ENCODE measurements at places on chromosomes 4 and X.

DNA sequence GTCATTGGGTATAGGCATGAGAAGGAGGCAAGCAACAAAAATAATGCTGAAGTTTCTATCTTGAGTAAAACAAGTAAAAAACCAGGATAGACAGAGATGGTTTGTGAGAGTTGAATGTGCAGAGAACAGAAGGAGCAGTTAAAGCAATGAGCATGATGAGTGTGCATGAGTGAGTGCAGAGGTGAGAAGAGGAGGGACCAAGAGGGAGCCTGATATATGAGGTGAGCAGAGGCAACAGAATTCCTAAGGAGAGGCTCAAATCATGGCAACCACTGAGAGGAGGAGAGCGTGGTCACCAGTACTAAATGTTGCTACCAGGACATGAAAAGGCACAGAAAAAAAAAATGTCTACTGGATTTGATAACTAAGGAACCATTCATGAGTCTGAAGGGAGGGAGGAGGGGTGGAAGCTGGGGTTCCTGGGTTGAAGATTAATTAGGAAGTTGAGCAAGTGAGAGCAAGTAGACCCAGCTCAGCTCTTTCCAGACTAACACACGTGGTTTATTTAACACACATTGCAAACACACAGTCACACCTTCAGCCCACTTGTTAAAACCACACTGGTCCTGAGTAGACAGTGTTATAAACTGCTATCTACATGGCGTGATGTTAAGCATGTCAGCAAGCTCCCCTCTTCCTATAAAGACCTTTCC is 69.0 kb upstream of the IQCM start:
- DNase-seq = no peak

GRCh38 chr4:153269218-153269990 is 65.2 kb downstream of the TRIM2 start:
- DNase-seq = no peak

- no peak for DNase-seq
Measured at GRCh38 chr4:17010426-17011087, 112.1 kb upstream of the LDB2 start.

GRCh38 chr4:65007841-65008439 is 598.7 kb upstream of the TECRL start:
- peak; percentile 80 for DNase-seq

GRCh38 chrX:50579955-50580354 is 109.3 kb upstream of the DGKK start:
- peak; percentile 73 for DNase-seq

- no peak for DNase-seq
Measured at GRCh38 chrX:58051346-58051745, 141.1 kb upstream of the ZXDA start.

GRCh38 chrX:3592184-3592583 is 121.3 kb downstream of the PRKX start:
- DNase-seq = no peak

DNA sequence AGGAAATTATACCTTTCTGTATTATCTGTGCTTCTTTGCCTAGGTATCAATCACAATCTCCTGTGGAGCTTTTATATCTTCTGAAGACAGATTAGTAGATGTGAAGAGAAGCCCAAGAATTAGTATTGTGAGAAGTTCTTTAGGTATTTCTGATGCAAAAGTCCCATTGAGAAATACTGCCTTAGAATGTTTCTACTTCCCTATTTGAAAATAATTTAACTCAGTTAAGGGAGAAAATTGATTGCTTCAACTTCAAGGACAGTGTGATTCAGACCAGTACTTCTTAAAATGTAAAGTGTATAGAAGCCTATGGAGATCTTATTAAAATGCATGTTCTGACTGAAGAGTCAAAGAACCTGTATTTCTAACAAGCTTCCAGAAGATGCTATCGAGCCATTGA is 9.0 kb downstream of the EIF1AX start:
- peak; percentile 33 for DNase-seq

GRCh38 chrX:153925387-153925738 is 701 bp downstream of the ARHGAP4 start:
- peak; percentile 62 for DNase-seq

- DNase-seq = no peak
Measured at GRCh38 chrX:37876716-37877115, 29.3 kb upstream of the DYNLT3 start.

DNA sequence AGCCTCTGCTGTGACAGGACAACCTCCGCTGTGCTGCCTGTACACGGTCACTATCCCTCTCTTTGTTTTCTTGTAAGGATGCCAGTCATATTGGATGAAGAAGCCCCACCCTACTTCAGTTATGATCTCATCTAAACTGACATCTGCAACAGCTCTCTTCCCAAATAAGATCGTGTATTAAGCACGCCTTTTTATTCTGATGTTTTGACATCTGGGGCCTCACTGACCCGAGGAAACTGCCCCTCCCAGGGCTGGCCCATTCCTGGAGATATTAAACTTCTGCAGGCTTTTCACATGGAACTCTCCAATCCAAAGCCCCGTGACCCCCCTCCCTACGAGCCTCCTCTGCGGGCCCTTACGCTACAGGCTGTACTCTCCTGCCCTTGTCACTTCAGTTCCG is 232.0 kb downstream of the ARHGAP10 start:
- DNase-seq = no peak
